ENCODE measurements at places on chromosomes 16 and 17.

DNA sequence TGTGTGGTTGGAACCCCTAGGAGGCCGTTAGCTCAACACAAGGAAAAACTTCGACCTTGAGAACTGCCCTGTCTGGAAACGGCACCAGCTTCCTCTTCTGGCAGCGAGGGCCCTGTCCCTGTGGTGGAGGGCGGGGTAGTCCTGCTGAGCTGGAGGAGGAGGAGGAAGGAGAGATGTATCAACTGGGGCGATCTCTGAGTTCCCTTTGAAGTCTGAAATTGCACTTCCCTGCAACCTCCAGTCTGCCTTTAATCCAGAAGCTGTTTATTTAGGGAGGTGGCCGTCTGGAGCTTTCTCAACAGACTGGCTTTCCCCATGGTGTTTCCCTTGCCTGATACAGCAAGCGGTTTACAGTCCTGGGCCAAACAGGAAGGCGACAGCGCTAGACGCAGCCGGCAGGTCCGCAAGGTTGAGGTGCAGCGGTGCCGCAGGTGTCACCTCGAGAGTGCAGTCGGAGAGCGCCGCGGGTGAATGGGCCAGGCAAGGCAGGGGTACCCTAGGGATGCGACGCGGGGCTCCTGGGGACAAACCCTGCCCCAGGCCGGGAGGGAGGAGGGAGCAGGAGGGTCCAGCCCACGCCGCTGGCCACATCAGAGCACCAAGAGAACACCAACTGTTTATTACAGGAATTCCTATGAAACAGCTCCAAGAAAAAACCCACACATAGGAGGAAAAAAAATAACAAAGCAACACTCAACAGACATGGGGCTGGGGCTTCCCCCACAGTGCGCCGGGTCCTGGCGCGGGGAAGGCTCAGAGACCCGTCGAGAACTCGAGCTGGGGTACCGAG lies 11.4 kb upstream of the MRPS23 start:
- no peak for DNase-seq

- no peak for DNase-seq
Observed at GRCh38 chr17:42985225-42985624, 4.9 kb downstream of the RUNDC1 start.

GRCh38 chr17:83183145-83183948 lies 103.9 kb downstream of the METRNL start:
- no peak for DNase-seq

GRCh38 chr16:46713634-46714033 lies 24.2 kb downstream of the ORC6 start:
- DNase-seq, result no peak

DNA sequence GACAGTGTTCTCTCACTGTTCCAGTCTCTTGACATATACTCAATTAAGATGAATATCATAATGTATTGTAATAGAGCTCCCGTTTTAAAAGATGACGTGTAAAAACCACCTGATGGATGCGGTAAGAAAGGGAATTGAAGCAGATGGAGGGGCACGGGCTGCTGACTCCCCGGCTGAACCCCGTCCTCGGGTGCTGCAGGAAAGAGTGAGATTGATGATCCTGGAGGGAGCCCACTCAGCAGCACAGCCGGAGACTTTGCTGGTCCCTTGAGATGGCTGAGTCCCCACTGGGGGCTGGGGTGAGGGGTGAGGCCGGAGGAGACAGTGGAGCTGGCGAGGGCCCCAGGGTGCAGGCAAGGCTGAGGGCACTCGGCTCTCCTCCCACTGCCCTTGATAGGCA lies 217.4 kb downstream of the RPTOR start:
- no peak for DNase-seq

- DNase-seq, result no peak
Observed at GRCh38 chr16:70604407-70605282, 41.7 kb upstream of the IL34 start.

DNA sequence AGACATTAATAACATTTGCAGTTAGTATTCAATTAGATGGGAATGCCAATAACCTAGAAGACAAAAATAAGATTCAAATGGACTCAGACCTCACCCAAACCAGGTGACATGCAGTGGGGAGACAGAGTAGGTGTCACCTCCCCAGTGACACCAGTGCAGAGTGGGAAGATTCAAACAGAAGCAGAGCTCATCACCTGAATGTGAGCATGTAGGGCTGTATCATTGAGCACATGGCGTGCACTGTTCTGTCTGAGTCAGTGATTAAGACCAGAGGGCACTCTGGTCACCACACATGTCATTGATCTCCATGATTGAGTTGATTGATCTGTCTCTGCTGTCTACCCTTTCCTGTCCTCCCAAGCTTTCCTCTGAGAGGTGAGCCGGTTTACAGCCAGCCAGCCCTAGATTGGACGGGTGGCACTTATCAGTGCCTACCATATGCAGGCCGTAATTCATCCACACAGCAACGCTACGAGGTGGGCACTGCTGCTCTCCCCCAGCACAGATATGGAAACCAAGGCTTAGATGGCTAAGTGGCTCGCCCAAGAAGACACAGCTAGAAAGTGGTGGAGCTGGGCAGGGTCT lies 34.0 kb downstream of the RHBDL3 start:
- DNase-seq, result no peak

GRCh38 chr16:3782566-3782965 lies 65.2 kb upstream of the TRAP1 start:
- no peak for DNase-seq

- DNase-seq, result no peak
Observed at GRCh38 chr17:2051933-2052559, 2.9 kb upstream of the HIC1 start.

DNA sequence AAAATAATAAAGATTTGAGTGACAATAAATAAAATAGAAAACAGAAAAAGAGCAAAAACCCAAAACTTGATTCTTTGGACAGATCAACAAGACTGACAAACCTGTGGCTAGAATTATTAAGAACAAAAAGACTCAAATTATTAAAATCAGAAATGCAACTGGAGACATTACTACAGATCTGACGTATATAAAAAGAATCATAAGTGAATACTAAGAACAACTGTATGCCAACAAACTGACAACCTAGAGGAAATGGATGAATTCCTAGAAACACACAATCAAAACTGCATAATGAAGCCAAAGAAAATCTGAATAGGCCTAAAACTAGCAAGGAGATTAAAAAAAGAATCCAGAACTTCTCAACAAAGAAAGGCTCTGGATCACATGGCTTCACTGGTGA lies 47.4 kb downstream of the NETO2 start:
- DNase-seq, result no peak

DNA sequence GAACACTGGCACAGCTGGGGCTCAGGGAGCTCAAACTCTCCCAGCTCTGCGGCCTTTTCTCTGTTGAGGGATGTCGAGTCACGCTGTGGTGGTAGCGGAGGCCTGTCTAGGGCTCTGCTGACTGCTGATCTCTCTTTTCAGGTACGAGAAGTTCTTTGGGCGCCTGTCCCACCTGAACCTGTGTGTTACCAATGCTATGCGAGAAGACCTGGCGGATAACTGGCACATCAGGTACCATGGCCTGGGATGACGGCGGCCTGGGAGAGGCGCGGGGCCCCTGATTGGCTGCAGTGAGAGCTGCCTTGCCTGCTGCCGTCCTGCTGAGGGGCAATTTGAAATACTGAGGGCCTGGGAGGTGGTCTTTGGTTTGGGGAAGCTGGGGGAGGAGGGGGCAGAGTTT lies 5.7 kb downstream of the ALG1 start:
- DNase-seq, result no peak

GRCh38 chr16:87978127-87978526 lies 26.9 kb downstream of the BANP start:
- DNase-seq, result no peak

- no peak for DNase-seq
Observed at GRCh38 chr16:17348042-17348783, 122.5 kb downstream of the XYLT1 start.

- DNase-seq, result no peak
Observed at GRCh38 chr16:15457400-15457799, 23.0 kb downstream of the BMERB1 start.

DNA sequence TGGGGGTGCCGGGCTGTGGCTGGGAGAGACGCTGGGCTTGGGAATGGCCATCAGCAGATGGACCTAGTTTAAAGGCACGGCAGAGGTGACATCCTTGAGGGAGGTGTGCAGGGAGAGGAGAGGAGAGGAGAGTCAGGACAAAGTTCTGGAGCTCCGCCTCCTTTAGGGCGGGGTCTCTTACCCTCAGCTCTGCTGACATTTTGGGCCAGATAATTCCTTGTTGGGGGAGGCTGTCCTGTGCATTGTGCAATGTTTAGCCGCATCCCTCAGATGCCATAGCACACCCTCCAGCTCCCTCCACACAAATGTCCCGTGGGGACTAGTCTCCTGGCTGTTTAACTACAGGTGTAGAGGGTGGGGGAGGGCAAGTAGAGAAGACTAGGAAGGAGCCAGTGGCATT lies 48.3 kb downstream of the ARHGAP23 start:
- DNase-seq, result no peak
